ENCODE measurements at places on chromosomes 1 and 21.

- DNase-seq, result no peak
Observed at GRCh38 chr1:244273262-244273844, 178.4 kb downstream of the ADSS2 start.

- DNase-seq, result no peak
Observed at GRCh38 chr21:33257094-33257803, 8.9 kb upstream of the IL10RB start.

GRCh38 chr1:227758366-227758765 lies 23.1 kb downstream of the SNAP47 start:
- no peak for DNase-seq

- DNase-seq, result no peak
Observed at GRCh38 chr1:83015163-83015562, 983.8 kb downstream of the TTLL7 start.

DNA sequence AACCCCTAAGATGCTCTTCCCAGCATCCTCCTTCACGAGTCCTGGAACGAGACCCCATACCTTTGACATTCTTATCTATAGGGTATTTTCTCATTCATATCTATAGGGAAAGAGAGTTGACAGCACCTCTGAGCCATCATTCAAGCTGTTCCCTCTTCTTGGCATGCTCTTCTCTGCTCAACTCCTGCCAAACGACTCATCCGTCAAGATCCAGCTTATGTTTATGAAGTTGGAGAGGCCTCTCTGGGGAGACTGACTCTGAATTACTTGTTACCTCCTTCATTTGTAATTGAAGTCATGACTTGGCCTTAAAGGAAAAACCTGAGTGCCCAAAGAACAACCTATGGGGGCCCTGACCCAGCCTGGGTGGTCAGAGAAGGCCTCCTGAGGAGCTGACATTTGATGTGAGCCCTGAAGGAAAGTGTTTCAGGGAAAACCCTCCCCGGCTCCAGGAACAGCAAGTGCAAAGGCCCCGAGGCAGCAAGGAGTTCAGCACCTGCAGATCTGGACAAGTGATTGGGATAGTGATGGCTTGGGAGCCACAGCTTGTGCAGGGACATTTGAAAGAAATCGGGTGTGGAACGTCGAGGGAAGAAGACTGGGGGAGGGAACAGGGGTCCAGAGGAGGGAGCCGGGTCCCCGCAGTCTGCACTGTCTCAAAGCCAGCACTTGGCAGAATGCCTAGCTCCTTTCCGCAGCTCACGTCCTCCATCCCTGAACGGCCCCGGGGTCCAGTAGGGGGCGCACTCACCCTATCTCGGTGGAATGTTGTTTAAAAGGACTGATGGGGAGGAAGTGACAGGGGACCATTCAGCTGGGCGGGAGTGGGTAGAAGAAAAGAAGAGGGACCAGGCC lies 14.0 kb upstream of the CDA start:
- peak; percentile 36 for DNase-seq

- peak; percentile 7 for DNase-seq
Observed at GRCh38 chr1:182786223-182786994, 3.2 kb upstream of the NPL start.

- DNase-seq, result no peak
Observed at GRCh38 chr1:45375104-45376090, 35.2 kb upstream of the MUTYH start.

- no peak for DNase-seq
Observed at GRCh38 chr1:246506367-246506673, 759 bp downstream of the SMYD3 start.

- DNase-seq, result no peak
Observed at GRCh38 chr1:216535059-216535458, 111.8 kb upstream of the USH2A start.

- no peak for DNase-seq
Observed at GRCh38 chr1:191690931-191691330, 467.3 kb upstream of the RGS18 start.

DNA sequence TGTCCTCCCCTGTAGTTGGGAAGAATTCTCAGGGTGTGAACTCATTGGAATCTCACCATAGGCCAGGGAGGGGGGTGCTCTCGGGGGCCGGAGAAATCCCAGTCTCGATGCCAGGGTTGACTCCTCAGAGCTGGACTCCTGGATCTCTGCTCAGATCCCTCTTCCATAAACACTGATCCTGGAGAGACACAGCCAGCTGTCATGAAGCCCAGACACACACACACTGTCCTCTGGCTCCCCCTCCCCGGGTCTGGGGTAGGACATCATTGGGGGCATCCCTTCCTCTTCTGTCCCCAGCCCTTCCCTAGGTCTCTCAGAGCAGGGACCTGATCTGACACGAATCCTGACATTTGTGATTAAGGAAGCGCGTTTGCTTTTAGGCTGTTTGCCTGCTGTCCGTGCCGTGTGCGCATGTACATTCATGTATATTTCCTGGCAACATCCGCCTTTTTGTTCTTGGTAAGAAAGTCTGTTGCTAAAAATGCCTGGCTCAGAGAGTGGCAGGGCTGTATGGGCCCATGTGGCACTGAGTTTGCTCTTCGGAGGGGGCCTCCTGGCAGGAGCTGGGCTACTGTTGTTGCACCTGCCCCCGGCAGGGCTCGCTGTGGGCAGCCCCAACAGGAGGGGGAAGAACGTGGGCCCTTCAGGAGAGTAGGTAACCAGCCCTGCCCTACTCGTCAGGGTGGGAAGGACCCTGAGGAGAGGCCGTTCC lies 45.4 kb upstream of the SELENON start:
- no peak for DNase-seq

- DNase-seq, result no peak
Observed at GRCh38 chr1:236167578-236167977, 25.2 kb downstream of the GPR137B start.

DNA sequence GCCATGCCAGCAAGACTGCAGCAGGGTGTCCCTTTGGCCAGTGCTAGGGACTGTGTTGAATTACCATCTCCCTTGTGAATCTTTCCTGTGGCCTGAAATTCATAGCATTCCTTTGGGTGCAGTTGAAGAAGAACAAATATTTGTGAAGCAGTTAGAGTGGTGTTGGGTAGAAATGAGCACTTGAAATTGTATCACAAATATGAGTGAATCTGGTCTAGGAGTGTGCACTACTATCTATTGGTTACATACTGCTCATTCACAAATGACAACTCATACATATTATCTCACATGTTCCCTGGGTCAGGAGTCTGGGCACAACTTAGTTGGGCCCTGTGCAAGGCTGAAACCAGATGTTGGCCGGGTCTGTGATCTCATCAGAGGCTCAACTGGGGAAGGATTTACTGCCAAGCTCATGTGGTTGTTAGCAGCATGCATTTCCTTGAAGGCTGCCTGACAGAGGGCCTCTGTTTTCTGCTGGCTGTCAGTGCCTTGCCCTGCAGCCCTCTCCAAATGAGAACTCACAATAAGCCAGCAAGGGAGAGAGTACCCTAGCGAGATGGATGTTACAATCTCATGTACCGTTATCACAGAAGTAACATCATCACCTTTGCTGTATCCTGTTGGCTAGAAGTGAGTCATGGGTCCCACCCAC lies 23.8 kb downstream of the AJAP1 start:
- DNase-seq, result no peak

GRCh38 chr21:17859661-17860060 lies 40.5 kb upstream of the C21orf91 start:
- no peak for DNase-seq

- DNase-seq, result peak; percentile 68
Observed at GRCh38 chr1:24199291-24199900, 12.3 kb upstream of the IFNLR1 start.

DNA sequence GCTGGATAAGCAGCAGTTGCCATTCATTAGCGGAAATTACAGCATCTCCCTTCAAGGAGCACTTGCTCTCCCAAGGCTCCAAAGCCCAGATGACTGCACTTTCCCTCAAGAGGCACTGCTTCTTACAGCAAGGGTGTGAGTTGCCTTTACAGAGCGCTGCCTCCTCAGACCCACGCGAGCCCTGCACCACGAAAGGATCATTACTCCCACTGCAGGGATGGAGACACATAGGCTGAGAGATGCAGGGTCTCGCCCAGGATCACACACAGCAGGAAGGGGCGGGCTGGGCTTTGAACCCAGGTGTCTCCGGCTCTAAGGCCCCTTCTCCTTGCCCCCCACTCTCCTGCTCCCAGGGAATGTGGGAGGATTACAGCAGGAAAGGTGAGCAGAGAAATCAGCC lies 405.5 kb downstream of the MATN1 start:
- DNase-seq, result no peak

GRCh38 chr1:7281821-7282220 lies 489.3 kb upstream of the VAMP3 start:
- no peak for DNase-seq

DNA sequence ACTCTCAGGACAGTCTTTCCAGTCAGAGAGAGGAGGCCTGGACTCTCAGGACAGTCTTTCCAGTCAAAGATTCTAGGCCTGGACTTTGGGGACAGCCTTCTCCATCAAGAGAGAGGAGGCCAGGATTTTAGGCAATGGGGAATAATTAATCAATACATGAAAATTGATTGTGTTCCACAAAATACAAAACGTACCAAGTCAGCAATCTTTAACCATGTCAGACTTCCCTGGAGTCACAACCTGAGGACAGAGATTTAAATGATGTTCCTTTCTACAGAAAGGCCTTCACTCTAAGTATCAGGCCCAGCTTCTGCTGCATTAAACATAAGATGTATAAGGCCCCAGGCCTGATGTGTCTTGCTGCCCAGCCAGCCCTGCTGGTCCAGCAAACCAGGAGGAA lies 27.0 kb upstream of the GPR157 start:
- DNase-seq, result no peak

DNA sequence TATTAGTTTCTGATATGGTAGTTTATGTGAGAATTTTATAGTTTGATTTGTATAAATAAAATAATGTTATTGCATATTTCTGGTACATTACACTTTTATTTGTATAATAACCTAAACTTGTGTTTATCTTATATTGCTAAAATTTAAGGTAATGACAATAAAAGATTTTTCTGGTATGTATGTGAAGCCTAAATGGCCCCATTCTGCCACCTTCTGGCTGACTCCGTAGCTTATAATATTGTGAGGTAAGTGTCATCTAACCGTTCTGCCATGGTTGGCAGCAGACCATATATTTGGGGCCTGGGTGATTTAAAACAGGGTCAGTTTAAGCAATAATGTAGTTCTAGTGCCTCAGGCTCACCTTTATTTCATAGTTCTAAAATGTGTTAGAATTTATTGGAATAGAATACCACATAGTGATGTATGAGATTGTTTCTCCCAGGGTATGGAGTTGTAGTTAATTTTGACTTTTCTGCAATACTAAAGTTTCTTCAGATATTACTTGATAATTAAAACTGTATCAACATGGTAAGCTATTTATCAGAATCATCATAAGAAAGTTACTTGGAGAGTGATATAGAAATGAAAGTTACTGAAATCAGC lies 21.2 kb upstream of the PRKACB start:
- peak; percentile 11 for DNase-seq

- DNase-seq, result no peak
Observed at GRCh38 chr1:28279721-28280120, 20.4 kb downstream of the SESN2 start.

DNA sequence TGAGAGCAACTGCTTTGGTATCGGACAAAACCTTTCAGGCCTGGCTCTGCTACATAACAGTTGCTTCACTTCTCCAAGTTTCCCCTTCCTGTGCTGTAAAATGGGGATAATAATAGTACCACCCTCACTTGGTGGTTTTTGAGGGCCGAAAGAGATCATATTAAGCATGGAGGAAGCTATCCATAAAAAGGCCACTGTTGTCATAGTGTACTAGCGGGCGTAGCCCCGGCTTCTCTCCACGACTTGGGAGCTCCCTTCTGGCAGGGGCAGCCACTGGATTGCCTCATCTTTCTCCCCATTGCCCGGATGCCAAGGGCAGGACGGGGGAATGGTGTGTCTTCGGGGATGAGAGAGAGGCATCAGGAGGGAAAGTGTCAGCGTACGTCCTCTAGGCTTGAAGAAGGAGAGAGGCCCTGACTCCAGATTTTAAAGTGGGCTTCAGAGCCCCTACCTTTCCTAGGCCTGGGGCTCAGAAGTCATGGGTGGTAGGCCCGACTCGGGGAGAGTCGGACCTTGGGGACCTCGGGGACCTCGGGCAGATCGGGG lies 548 bp upstream of the MFSD2A start:
- DNase-seq, result no peak

- no peak for DNase-seq
Observed at GRCh38 chr1:64223329-64224151, 20.1 kb downstream of the UBE2U start.

- no peak for DNase-seq
Observed at GRCh38 chr1:27876341-27877114, 4.2 kb downstream of the THEMIS2 start.

GRCh38 chr1:17852383-17852782 lies 97.2 kb downstream of the ACTL8 start:
- no peak for DNase-seq

DNA sequence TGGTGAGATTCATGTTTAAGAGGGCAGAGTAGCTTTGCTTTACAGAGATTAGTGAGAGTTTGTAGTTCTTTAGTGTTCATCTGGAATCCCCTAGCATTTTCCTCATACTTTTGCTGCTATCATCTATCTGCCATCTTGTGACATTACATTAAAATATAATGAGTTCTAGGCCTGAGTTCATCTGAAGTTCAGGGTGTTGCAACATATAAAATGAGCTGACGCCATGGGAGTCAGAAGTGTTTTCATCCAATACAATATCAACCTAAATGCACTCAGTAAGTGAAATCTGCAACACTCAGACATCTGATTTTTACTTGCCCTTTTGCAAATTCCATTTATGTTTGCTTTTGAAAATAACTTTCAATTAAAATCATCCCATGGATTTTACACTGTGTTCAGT lies 153.8 kb downstream of the NTNG1 start:
- no peak for DNase-seq

GRCh38 chr1:167209044-167209443 lies 11.6 kb upstream of the POU2F1 start:
- no peak for DNase-seq

GRCh38 chr1:229896306-229896705 lies 170.7 kb upstream of the GALNT2 start:
- no peak for DNase-seq

GRCh38 chr1:232045139-232045994 lies 418.8 kb downstream of the DISC1 start:
- no peak for DNase-seq

- no peak for DNase-seq
Observed at GRCh38 chr1:5526385-5526750, 465.9 kb downstream of the NPHP4 start.

GRCh38 chr1:10415211-10415930 lies 14.9 kb upstream of the CENPS start:
- DNase-seq, result no peak

GRCh38 chr1:163054181-163054591 lies 15.0 kb upstream of the RGS4 start:
- no peak for DNase-seq

- no peak for DNase-seq
Observed at GRCh38 chr1:248857749-248858095, 1.2 kb downstream of the ZNF692 start.
